ENCODE measurements at places on chromosomes 1 and 21. TPM values are rescaled to one million over a fixed set of nuclear protein-coding genes. Genes with fewer than 3 reads are reported as not detected.

Gene FAM43B
- 3.0 TPM for total RNA-seq

Gene PALMD
- 12.1 TPM for total RNA-seq

Gene ERICH3
- total RNA-seq, result 12.9 TPM

GRCh38 chr1:40379785-40380452 is 6.4 kb downstream of the SMAP2 start:
- no peak for DNase-seq
- H3K36me3 ChIP-seq, result peaks cover 3% of the 10 kb centered on the region
- no peak overlapping the region for H3K4me3 ChIP-seq
- H3K27ac ChIP-seq, result no peak overlapping the region

DNA sequence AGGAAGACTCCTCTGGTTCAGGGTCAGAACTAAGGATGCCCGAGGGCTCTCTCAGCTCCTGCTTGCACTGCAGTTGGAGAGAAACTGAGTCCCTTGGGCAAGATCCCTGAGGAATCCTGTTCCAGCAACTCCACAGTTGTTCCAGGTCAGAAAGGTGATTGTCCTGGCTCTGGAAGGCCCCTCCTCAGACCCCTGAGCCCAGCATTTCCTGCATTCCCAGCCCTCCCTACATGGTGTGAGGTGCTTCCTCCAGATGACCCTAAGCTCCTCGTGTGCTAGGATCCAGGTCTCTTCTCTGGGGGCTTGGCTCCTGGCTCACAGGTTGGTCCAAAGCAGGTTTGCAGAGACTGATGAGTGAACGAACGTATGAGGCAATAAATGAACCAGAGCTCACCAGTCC is 11.5 kb downstream of the LDLRAD1 start:
- H3K4me1 ChIP-seq, result no peaks in the 10 kb centered on the region
- no peak for DNase-seq
- H3K36me3 ChIP-seq, result no peaks in the 10 kb centered on the region
- H3K27me3 ChIP-seq, result no peaks in the 10 kb centered on the region
- no peak overlapping the region for H3K4me3 ChIP-seq
- H3K27ac ChIP-seq, result no peak overlapping the region

DNA sequence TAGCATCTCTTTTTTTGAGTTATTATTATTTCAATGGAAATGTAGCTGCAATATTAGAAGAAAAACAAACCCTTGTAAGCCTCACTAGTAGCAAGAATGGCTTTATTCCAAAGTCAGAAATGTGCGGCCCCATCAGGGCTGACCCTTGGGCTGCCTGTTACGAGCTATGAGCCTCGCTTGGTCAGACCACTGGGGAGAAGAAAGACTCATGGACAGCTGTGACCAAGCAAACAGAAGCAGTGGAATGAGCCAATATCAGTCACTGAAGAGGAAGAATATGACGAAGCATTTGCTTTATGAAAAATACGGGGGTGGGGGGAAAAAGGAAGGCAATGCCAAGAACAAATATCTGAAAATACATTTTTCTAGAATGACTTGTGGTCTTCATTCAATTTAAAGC is 504.5 kb downstream of the LMO4 start:
- H3K4me1 ChIP-seq, result no peaks in the 10 kb centered on the region
- H3K36me3 ChIP-seq, result no peaks in the 10 kb centered on the region
- no peak for DNase-seq
- H3K27me3 ChIP-seq, result no peaks in the 10 kb centered on the region

DNA sequence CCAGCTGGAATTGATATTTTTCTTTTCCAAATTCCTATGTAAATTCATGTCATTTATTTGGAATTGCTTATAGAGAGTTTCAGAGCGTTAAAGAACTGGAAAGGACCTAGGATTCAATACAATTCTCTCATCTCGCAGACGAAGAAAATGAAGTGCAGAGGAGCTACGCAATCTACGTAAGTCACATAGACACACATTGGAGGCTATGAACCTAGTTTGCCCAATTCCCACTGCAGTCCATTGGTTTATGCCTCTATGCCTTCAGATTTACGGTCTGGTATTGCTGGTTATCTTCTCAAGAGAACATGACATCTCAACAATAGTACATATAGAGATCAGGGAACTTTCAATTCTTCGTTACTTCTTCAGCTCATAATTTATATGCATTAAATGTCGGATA is 971 bp upstream of the RNF2 start:
- no peak overlapping the region for H3K4me3 ChIP-seq

DNA sequence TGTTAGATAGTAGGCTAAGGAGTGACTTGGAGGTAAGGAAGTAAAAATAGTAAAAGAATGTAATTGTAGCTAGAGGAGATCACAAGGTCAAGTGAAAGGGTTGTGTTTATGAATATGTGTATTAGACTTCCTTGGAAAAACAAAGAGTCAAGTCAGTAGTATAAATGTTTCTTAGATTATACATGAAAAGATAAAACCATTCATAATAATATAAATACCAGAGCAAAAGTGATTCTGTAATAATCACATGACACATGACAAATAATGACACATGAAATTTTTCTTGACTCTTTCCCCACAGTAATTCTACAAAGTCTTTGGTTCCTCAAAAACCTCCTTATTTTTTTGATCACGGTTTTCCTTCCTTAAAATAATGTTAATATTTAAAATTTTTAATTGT is 56.4 kb downstream of the IVNS1ABP start:
- H3K4me3 ChIP-seq, result no peak overlapping the region
- no peak overlapping the region for H3K27ac ChIP-seq
- H3K36me3 ChIP-seq, result no peaks in the 10 kb centered on the region
- H3K4me1 ChIP-seq, result no peaks in the 10 kb centered on the region
